A549 treated with Mapracorat at 1 μM for 4 hours (cell line): ENCODE measurements at places on chromosomes 1 and 21. TPM values are rescaled to one million over a fixed set of nuclear protein-coding genes. Genes with fewer than 3 reads are reported as not detected.

The PPFIA4 gene
- total RNA-seq = 0.29 to 0.89 TPM (median 0.45 TPM) in 5 replicates

The COL24A1 gene
- total RNA-seq = 0.02 to 0.06 TPM (median 0.02 TPM) in 4 of 5 replicates, not detected in the other

The TMOD4 gene
- 0.25 to 0.32 TPM (median 0.30 TPM) in 3 of 5 replicates, not detected in the others for total RNA-seq

The RIPPLY3 gene
- total RNA-seq = 0.30 to 0.78 TPM (median 0.47 TPM) in 5 replicates

The SYDE2 gene
- 0.68 to 1.1 TPM (median 0.74 TPM) in 5 replicates for total RNA-seq
